ENCODE measurements at places on chromosomes 7 and 10. TPM values are rescaled to one million over a fixed set of nuclear protein-coding genes. Genes with fewer than 3 reads are reported as not detected.

The EPO gene
- 26.2 TPM for polyA plus RNA-seq

The SLC13A1 gene
- not detected for polyA plus RNA-seq

The MRLN gene
- polyA plus RNA-seq, result not detected

The PAX4 gene
- polyA plus RNA-seq, result not detected

The MSMB gene
- polyA plus RNA-seq, result 1.3 TPM

The GCK gene
- not detected for polyA plus RNA-seq

The KCND2 gene
- polyA plus RNA-seq, result not detected

The STEAP4 gene
- not detected for polyA plus RNA-seq

Data from HepG2 (cell line).